Activated CD4-positive, CD25-positive, alpha-beta regulatory T cell (primary cell): ENCODE measurements at places on chromosomes 7 and 10.

DNA sequence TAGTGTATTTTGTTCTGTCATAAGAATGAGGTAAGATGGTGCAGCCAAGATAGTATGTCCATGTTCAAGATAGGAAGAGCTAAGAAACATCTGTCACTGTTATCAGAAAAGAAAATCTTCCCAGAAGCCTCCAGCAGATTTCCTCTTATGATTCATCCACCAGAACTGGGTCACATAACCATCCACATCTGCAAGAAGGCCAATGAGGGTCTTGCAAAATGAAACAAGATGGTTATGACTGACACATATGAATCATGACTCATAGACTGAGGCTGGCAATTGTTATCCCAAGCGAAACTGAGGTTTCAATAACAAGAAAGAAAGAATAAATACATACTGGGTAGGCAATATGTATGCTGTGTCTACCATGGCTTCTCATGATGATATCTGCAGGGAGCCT, 30.3 kb downstream of the CCNJ start:
- DNase-seq: no peak

DNA sequence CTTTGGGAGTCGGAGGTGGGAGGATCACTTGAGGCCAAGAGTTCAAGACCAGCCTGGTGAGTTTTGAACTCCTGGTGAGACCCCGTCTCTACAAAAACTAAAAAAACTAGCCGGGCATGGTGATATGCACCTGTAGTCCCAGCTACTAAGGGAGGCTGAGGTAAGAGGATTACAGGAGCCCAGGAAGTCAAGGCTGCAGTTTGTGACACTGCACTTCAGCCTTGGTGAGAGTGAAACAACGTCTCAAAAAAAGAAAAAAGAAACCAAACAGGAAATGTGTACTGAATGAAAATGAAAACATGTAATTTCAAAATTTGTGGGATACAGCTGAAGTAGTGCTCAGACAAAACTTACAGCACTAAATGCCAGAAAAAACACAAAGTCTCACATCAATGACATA, 7.6 kb downstream of the ARHGAP12 start:
- no peak for DNase-seq

- no peak for DNase-seq
Observed at GRCh38 chr10:2760736-2761135, 306.6 kb upstream of the PFKP start.

DNA sequence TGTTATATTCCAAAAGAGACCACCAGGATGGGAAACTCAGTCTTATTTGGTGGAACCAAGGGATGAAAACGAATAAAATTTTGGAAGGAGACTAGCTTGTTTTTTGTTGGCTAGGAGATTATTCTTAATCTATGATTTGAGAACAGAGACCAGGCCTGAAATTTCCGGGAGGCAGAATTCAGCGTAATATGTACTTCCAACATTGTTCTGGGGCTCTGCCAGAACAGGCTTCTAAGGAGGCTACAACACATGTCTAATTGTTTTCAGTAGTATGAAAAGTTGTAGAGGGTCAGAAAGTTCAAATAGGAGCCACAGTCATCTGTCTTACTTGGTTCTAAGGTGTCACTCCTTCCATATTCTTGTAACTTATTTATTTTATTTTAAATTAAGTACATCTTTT, 1.7 kb downstream of the DDX21 start:
- DNase-seq: no peak

GRCh38 chr7:3725155-3726059, 424.4 kb downstream of the SDK1 start:
- DNase-seq: no peak

GRCh38 chr7:12620371-12620770, 49.9 kb downstream of the SCIN start:
- DNase-seq: no peak

- DNase-seq: no peak
Observed at GRCh38 chr10:86664341-86665217, 3.7 kb upstream of the LDB3 start.
